Lung (tissue), 17 donors: ENCODE measurements at places on chromosomes 13 and 19. TPM values are rescaled to one million over a fixed set of nuclear protein-coding genes. Genes with fewer than 3 reads are reported as not detected.

DNA sequence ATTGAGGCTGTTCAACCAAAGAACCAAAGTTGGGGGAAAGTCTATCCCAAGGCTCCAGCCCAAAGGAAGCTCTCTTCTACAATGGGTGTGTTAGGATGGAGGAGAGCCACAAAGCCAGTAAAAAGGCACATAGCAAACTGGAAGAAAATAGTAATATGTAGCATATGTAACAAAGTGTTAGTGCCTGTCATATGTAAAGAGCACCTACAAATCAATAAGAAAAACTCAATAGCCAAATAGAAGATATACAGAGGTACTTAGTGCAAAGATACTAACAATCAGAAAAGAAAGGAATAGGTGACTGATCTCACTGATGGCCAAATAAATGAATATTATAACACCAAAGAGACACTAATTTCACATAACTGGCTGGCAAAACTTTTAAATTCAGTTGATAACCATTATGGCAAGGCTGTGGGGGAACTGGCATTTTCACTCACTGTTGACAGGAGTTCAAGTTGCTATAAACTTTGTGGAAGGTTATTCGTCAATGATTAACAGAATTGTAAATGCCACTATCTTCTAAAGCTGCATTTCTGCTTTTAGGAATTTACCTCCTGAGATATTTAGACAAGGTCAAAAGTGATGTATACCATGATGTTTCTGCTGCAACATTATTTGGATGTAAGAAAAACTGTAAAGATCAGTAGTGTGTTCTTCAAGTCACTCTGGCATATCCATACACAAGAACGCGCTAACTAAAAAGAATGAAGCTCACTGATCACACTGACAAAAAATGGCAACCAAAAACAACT lies 110.8 kb downstream of the GNG7 start:
- no peak overlapping the region for H3K4me3 ChIP-seq
- no peak overlapping the region for H3K27ac ChIP-seq
- no peaks in the 10 kb centered on the region for H3K36me3 ChIP-seq
- no peaks in the 10 kb centered on the region for H3K4me1 ChIP-seq
- no peak for DNase-seq
- H3K27me3 ChIP-seq: peaks cover 25% of the 10 kb centered on the region

- no peaks in the 10 kb centered on the region for H3K36me3 ChIP-seq
- H3K4me3 ChIP-seq: no peak overlapping the region
- peak overlapping the region; percentile 65 for H3K27ac ChIP-seq
- H3K4me1 ChIP-seq: peaks cover 26% of the 10 kb centered on the region
- DNase-seq: peak; percentile 71
Measured at GRCh38 chr13:51590971-51591627, 6.8 kb downstream of the WDFY2 start.

DNA sequence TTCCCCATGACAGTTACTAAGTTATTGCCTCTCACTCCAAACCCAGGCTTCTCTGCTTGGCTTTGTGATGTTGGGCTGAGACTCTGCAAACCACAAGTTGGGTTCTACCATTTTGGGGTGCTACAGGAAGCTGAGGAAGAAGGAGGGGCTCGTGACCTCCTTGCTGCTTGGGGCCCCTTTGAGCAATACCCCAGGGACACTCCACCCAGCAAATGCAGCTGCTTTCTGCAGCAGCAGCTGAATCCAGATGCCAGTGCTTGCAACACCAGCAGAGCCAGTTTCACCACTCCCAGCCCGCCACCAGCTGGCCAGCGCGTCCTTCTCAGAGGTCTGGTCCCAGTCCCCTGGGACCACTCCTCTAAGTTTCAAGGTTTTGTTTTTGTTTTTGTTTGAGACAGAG lies 22.0 kb upstream of the UBAC2 start:
- no peaks in the 10 kb centered on the region for H3K36me3 ChIP-seq
- no peaks in the 10 kb centered on the region for H3K4me1 ChIP-seq
- no peak overlapping the region for H3K4me3 ChIP-seq
- H3K27me3 ChIP-seq: no peaks in the 10 kb centered on the region
- no peak for DNase-seq
- H3K27ac ChIP-seq: no peak overlapping the region

DNA sequence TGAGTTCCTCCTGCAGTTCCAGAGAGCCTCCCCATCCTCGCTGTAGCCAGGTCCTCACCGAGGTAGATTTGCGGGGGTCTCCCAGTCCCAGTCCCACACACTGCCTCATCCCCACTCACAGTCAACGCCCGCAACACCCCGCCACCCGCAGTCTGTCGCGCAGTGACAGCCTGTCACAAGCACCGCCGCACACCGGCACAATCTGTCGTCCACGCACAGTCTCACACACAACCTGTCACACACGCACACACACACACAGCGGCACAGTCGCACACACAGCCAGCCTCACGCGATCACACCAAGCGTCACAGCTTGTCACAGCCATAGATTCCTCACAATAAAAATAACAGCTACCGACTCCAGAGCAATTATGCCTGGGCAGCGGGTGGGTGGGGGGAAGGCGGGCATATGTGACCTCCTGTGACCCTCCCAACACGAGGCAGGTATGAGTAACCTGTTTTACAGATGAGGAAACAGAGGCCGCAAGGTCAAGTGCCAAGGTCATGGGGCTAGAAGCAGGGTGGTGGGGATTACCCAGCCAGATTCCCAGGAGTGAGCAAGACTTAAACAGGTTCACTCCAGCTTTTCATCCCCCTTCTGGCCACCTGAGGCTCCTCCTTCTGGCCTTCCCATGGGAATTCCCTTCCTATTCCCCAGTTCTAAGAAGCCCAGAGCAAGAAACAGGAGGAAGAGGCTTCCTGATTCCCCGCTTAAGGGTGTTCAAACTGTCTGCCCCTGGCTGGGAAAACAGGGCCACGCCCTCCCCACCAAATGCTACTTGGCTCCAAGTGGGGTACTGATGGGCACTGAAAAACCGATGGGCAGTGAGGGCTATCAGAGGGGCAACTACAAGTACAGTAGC lies 13.9 kb downstream of the NFIX start:
- H3K4me3 ChIP-seq: no peak overlapping the region
- peaks cover 2% of the 10 kb centered on the region for H3K36me3 ChIP-seq
- no peaks in the 10 kb centered on the region for H3K27me3 ChIP-seq
- H3K4me1 ChIP-seq: peaks cover 34% of the 10 kb centered on the region
- no peak for DNase-seq

DNA sequence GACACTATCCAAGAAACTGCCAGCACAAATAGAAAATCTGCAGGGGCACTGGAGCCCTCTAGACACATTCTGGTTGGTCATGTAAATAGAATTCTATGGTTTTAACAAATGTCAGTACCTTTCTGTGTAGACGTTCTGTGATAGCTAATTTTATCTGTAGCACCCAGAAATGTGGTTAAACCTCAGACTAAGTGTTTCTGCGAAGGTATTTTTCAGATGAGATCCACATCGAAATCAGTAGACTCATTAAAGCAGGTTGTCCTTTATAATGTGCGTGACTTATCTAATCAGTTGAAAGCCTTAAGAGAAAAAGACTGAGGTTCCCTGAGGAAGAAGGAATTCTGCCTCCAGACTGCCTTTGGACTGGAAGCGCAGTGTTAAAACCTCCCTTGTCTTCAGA lies 922.9 kb downstream of the EFNB2 start:
- H3K27me3 ChIP-seq: no peaks in the 10 kb centered on the region
- no peak for DNase-seq
- H3K4me3 ChIP-seq: no peak overlapping the region
- no peak overlapping the region for H3K27ac ChIP-seq
- no peaks in the 10 kb centered on the region for H3K36me3 ChIP-seq

GRCh38 chr19:2490659-2491058 lies 14.7 kb downstream of the GADD45B start:
- H3K27me3 ChIP-seq: peaks cover 5% of the 10 kb centered on the region
- DNase-seq: no peak
- no peak overlapping the region for H3K4me3 ChIP-seq
- no peaks in the 10 kb centered on the region for H3K36me3 ChIP-seq
- peak overlapping the region; percentile 71 for H3K27ac ChIP-seq

DNA sequence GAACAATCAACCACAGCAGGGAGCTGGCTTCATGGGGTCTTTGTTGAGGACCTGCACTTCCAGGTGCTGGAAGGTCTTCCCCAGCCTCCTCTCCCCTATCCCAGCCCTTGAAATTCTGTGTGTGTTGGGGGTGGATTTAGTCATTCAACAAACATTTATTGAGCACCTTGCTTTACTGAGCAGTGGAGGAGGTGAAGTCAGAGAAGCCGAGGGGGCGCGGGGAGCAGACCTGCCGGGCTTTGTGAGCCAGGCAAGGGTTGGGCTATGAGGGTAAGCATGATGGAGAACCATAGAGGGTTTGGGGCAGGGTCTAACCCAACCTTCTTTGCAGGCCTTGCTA lies 3.5 kb upstream of the C19orf85 start:
- no peaks in the 10 kb centered on the region for H3K36me3 ChIP-seq
- H3K4me3 ChIP-seq: no peak overlapping the region
- H3K4me1 ChIP-seq: peaks cover 4% of the 10 kb centered on the region
- no peak overlapping the region for H3K27ac ChIP-seq
- H3K27me3 ChIP-seq: no peaks in the 10 kb centered on the region

DNA sequence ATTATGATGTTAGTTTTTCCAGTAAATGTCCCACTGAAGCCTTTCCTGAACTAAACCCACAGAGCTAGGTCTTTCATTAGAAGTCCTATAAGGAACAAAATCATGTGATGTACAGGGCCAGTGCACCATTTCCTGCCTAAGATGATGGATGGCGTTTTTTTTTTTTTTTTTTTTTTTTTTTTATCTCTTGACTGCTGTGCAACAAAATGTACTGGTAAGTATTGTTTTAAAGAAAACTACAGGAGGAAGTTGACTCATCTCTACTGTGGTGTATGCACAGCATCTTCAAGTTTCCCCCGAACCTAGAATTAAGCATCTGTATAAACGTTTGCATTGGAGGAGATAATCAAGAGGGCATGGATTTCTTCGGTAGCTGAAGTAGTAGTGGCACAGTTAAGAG lies 197.5 kb downstream of the NBEA start:
- H3K4me1 ChIP-seq: no peaks in the 10 kb centered on the region
- H3K27ac ChIP-seq: no peak overlapping the region
- DNase-seq: no peak

- DNase-seq: no peak
- H3K4me1 ChIP-seq: no peaks in the 10 kb centered on the region
- no peaks in the 10 kb centered on the region for H3K36me3 ChIP-seq
- H3K27me3 ChIP-seq: no peaks in the 10 kb centered on the region
Measured at GRCh38 chr13:34570698-34571353, 371.2 kb upstream of the NBEA start.

DNA sequence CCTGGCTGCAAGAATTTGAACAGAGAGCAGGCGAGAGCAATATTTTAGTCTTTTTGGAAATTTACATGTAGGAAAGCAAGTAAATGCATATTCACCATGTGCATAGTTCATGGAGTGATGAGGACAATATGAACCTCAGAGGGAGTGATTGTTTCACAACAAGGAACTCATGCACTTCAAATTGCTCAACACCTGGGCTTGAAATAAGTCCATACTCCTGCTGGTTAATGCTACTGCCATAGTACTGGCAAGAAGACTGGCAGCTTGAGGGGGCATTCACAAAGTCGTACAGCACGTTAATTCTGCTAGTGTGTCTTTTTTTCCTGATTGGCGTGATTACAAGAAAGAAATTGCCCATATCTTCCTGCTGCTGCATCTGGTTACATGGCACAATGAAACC lies 267.6 kb downstream of the PCDH17 start:
- H3K27me3 ChIP-seq: no peaks in the 10 kb centered on the region
- no peak overlapping the region for H3K27ac ChIP-seq
- H3K4me3 ChIP-seq: no peak overlapping the region

DNA sequence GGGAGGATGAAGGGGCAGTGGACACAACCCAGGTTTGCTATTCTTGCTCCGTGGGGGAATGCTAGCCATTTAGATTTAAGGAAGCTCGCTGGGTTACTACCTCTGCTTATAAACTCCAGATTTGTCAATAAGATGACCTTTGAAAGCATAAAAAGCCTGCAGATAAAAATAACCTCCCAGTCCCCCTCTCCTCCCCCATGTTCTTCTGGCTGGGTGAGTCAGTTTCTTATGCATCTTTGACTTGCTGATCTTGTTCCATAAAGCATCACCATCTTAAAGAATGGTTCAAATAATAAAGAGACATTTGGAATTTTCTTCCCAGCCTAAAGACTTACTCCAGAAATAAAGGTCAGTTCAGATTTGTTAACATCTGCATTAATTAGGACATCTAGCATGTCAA lies 118.3 kb upstream of the RNF113B start:
- H3K27me3 ChIP-seq: no peaks in the 10 kb centered on the region
- peaks cover 11% of the 10 kb centered on the region for H3K4me1 ChIP-seq
- no peak overlapping the region for H3K4me3 ChIP-seq
- no peaks in the 10 kb centered on the region for H3K36me3 ChIP-seq
- DNase-seq: no peak

GRCh38 chr13:94664889-94665288 lies 47.5 kb downstream of the SOX21 start:
- H3K4me3 ChIP-seq: no peak overlapping the region
- no peaks in the 10 kb centered on the region for H3K36me3 ChIP-seq
- H3K4me1 ChIP-seq: no peaks in the 10 kb centered on the region
- H3K27me3 ChIP-seq: peaks cover 34% of the 10 kb centered on the region
- no peak overlapping the region for H3K27ac ChIP-seq
- no peak for DNase-seq

- H3K4me3 ChIP-seq: no peak overlapping the region
- no peaks in the 10 kb centered on the region for H3K27me3 ChIP-seq
- DNase-seq: no peak
- peak overlapping the region; percentile 72 for H3K27ac ChIP-seq
- H3K36me3 ChIP-seq: peaks cover 22% of the 10 kb centered on the region
Measured at GRCh38 chr13:98471934-98472333, 105.0 kb downstream of the STK24 start.

- no peak overlapping the region for H3K27ac ChIP-seq
- no peaks in the 10 kb centered on the region for H3K36me3 ChIP-seq
- DNase-seq: no peak
- no peaks in the 10 kb centered on the region for H3K27me3 ChIP-seq
Measured at GRCh38 chr13:28621449-28621848, 37.5 kb upstream of the POMP start.

GRCh38 chr13:46839399-46839798 lies 42.4 kb upstream of the ESD start:
- H3K4me3 ChIP-seq: no peak overlapping the region
- no peak for DNase-seq
- no peaks in the 10 kb centered on the region for H3K36me3 ChIP-seq

GRCh38 chr13:67772807-67773453 lies 542.8 kb upstream of the PCDH9 start:
- H3K4me3 ChIP-seq: no peak overlapping the region
- H3K4me1 ChIP-seq: no peaks in the 10 kb centered on the region
- H3K27me3 ChIP-seq: no peaks in the 10 kb centered on the region
- H3K36me3 ChIP-seq: no peaks in the 10 kb centered on the region
- no peak overlapping the region for H3K27ac ChIP-seq
- DNase-seq: no peak

OR10H1 gene
- total RNA-seq: not detected

WTIP gene
- total RNA-seq: 13.4 TPM

USF2 gene
- total RNA-seq: 74.9 TPM

FCAR gene
- total RNA-seq: 12.6 TPM
